ENCODE measurements at places on chromosomes 12 and 14.

GRCh38 chr12:58087423-58088127 is 146.2 kb downstream of the ATP23 start:
- no peak for DNase-seq

GRCh38 chr12:129162805-129163204 is 309.5 kb downstream of the GLT1D1 start:
- DNase-seq, result no peak

- no peak for DNase-seq
Measured at GRCh38 chr12:63068857-63069442, 82.1 kb downstream of the AVPR1A start.

DNA sequence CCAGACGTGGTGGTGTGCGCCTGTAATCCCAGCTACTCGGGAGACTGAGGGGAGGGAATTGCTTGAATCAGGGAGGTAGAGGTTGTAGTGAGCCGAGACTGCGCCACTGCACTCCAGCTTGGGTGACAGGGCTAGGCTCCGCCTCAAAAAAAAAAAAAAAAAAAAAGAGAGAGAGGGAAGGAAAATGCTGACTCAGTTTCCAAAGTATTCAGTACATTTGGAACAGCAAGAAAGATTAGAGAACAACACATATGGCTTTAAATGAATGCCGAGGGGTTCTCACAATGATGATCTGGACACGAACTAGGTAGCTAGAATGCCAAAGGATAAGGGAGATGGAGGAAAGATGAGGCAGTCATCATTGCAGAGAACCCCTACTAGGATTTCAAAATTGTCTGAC is 97.4 kb downstream of the NAV3 start:
- DNase-seq, result no peak

DNA sequence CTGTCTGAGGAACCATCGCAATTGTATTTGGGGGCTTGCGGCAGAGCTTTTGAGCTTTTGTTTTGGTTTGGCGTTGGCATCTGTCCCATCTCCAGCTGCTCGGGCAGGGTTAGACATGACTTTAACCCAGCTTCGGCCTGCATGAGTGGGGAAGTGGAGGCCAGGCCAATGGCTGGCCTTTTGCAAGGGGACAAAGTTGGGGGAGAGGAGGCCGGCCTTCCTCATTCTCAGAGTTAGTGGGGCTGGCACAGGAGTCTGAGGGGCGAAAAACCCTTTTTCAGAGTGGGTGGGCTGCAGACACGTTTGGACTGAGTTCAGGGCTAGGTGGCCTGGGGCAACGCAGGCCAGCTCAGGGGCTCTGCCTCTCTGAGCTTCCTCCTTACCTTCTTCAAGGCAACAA is 5.2 kb downstream of the KRT82 start:
- DNase-seq, result no peak

DNA sequence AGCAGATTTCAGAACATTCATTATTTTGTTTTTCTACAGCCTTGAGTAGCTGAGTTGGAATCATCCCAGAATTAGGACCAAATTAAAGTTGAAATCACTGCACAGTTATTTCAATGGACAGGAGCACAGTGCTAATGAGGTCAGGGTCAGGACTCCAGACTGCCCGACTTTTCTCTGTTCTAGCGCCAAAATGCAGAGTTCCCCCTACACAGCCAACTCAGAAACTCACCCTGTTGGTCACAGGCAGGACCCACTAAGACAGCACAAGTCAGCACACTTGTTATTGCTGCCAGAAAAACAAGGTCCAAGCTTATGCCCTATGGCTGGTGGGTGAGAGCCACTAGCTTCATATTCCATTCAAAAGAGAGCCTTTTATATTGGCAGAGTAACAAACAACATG is 198.1 kb upstream of the KRR1 start:
- DNase-seq, result no peak

GRCh38 chr14:74401504-74402241 is 24.3 kb downstream of the SYNDIG1L start:
- peak; percentile 40 for DNase-seq

GRCh38 chr14:50766338-50766886 is 64.5 kb downstream of the NIN start:
- no peak for DNase-seq

DNA sequence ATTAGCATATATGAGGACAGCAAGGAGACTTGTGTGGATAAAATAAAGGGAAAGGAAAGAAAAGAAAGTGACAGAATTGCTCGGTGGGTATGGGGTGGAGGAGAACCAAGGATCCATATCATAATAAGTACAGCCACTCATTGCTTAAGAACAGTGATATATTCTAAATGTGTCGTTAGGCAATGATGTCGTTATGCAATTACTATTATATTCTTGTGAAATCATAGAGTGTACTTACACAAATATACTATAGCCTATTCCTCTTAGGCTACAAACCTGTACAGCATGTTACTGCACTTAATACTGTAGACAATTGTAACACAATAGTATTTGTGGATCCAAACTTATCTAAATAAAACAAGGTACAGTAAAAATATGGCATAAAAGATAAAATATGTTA is 271.1 kb downstream of the CCER1 start:
- no peak for DNase-seq
